ENCODE measurements at places on chromosomes 4 and X.

GRCh38 chr4:96675896-96676295, 836.0 kb downstream of the PDHA2 start:
- DNase-seq, result no peak

- DNase-seq, result no peak
Measured at GRCh38 chr4:48141048-48141447, 7.0 kb upstream of the TXK start.

DNA sequence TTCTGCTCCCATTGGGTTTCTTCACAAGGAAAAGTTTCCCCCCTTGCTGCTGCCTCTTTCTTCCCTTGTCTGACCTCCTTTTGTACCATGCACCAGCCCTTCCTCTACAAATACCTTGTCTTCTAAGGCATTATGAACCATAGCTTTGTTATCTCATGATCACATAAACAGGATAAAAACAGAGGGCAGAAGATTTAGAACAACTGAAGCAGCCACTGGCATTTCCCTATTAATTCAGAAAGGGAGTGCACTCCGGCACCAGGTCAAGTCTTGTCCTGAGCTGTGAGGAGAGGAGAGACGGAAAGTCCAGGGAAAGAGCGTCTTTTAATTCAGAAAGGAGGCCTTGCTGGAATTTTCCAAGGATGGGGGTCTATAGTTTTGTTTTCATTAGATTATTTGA, 281.7 kb downstream of the RCHY1 start:
- DNase-seq, result no peak

DNA sequence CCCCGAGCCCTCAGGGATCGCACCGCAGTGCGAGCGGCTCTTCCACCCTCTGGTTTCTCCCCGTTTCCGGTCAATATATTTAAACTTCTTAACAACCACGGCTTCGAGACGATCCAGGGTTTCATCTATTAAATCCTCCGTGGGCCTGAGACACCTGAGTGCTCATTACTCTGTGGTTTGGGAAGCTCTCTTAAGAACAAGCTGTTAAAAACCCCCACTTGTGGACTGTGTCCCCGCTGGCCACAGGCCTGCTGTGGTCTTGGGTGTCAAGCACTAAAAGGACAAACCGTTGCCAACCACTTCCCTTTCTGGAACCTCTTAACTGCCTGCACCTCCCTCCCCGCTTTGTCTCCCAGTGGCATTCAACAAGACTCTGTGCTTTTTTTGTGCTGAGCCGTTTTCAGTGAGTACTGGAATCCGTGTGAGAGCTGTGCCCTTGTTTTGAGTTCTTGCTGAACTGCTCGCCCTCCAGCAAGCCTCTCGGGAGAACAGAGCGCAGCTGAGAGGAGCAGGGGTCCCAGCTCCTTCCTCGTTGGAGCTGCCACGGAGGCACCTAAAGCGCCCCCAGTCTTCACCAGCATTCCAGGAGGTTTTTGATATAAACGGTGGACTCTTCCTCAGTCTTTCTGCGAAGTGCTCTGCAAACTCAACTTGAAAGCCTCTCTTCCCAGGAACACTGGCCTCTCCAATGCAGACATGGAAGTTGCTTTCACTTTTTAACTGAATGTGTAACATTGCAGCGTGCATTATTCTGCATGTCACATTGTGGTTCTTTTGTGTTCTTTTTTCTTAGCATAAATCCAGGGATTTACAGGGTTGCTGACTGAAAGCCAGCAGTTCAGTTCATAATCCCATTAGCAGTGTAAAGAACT, 691 bp upstream of the IGFBP7 start:
- DNase-seq, result no peak

GRCh38 chr4:74327762-74328161, 19.5 kb downstream of the EPGN start:
- DNase-seq, result no peak

DNA sequence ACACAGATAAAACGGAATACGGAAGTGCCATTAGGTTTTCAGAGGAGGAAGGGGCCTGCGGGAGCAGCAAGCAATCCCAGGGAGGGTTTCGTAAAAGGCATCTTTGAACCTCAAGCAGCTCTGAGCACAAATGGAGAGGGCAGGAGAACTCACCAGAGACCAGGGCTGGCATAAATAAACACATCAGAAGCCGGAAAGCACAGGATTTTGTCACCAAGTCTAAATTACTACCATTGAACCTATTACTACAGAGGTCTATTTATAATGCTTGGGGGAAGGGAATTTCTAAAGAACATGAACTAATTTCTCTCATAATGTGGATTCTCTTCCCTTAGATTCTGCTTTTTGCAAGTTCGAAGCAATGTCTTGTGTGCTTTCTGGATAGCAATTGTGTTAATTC, 39.6 kb upstream of the MBTPS2 start:
- no peak for DNase-seq

DNA sequence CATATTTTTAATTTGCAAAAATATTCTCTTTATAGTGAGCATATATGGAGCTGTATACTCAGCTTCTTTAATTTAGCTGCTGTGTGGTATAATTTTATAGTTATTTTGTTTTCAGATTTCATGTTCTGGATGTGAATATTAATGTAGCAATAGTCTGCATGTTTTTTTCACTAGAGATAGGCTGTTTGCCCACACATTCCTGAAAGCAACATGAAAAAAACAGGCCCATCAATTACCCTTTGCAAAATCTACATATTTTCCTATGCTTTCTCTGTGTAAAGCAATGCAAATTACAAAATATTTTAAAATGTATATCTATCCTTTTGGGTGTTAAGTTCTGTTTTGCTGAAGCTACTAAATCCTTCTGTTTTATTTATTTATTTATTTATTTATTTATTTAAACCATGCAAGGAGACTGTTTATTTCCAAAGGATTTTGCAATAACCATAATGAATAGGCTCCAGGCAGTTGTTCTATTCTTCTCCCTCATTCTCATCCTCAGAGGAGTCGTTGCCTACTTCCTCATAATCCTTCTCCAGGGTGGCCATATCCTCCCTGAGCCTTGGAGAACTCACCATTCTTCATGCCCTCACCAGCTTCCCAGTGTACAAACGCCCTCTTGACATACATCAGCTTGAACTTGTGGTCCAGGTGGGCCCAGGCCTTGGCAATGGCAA, 277.1 kb downstream of the ANKRD50 start:
- no peak for DNase-seq

DNA sequence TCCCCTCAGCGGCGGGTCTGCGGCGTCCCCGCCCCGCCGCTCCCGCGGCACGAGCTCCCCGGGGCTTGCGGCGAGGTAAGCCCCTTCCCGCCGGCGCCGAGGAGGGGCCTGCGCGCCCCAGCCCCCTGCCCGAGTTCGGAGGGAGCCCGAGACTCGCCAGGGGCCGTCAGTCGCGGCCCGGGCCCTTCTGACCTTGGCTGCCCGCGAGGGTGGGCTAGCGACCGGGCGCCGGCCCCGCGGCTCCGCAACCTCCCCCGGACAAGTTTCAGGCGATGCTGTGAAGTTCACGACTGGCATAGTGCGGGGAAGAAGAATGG, 554 bp downstream of the CDKL5 start:
- no peak for DNase-seq

DNA sequence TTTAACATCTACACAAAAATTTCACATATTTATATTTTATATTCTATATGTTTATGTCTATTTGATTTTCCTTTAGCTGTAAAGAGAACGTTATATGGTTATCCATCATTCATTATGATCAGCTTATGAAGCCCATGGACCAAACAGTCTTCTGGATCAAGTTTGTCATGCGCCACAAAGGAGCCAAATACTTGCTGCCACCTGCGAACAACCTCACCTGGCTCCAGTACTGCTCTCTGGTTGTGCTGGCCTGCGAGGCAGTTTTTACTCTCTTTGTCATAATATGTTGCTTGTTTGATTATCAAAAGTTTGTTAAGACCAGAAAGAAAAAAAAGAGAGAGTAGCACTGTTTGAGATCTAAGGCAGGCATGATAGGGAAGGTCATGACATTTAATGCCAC, 38.2 kb downstream of the UGT2B7 start:
- DNase-seq, result no peak

DNA sequence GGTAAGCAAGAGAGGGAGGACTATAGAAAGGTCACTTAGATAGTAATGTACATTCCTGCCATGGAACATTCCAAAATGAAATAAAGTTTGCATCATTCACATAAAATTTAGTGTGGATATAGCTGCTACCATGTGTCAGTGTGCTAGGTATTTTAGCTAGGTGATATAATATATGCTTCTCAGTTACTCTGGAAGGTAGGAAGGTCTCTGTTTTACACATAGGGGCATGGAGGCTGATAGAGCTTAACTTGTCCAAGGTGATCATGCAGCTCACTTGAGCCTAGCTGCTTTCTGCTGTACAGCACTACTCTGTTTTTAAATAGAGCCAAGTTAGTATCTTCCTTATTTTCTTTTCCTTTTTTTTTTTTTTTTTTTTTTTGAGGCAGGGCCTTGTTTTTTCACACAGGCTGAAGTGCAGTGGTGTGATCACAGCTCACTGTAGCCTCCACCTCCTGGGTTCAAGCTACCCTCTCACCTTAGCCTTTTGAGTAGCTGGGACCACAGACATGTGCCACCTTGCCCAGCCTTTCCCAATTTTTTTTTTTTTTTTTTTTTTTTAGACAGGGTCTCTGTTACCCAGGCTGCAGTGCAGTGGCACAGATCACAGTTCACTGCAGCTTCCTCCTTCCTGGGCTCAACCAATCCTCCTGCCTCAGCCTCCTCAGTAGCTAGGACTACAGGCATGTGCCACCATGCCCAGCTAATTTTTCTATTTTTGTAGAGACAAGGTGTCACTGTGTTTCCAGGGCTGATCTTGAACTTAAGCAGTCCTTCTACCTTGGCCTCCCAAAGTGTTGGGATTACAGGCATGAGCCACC, 10.4 kb downstream of the AFF1 start:
- DNase-seq, result no peak

- no peak for DNase-seq
Measured at GRCh38 chr4:183263787-183264386, 56.2 kb downstream of the CLDN22 start.

DNA sequence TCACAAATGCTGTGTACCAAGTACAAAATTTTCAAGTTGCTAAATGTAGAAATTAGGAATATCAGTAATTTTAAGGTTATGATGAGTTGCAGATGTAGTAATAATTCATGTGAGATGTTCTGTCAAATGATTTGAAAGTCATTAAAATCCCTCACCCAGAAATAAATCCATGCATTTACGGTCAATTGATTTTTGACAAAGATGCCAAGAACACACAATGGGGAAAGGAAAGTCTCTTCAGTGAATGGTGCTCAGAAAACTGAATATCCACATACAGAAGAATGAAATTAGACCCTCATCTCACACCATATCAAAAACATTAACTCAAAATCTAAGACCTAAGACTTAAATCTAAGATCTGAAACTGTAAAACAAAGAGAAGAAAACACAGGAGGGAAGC, 12.9 kb upstream of the BMPR1B start:
- no peak for DNase-seq

DNA sequence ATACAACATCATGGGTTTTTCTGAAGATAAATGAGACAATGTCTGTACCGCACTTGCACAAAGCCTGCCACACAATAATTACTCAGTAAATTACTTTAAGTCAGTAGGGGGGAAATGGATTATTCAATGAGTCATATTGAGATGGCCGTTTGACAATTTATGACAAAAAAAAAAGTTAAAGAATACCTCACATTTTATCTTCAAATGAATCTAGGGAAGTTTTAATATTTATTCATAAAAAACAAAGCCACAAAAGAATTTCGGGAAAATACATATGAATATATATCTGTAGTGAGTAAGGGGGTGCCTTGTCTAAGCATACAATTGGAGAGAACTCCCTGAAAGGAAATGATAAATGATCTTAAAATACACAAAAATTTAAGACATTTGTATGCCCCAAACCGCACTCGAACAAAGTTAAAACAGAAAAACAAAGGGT, 197.0 kb upstream of the SLC7A11 start:
- DNase-seq, result no peak

GRCh38 chrX:49673394-49673793, 22.4 kb downstream of the PAGE1 start:
- DNase-seq, result no peak

- no peak for DNase-seq
Measured at GRCh38 chr4:55431710-55432336, 36.1 kb downstream of the TMEM165 start.

GRCh38 chrX:87616371-87616770, 98.8 kb downstream of the KLHL4 start:
- no peak for DNase-seq
